Right hindlimb (tissue), 1 donor: ENCODE measurements at places on chromosomes 3 and 15.
A peak's percentile ranks its signal among the peaks of the same experiment; 100 is the strongest.

- no peak for DNase-seq
Measured at GRCh38 chr15:59473226-59473625, 35.2 kb downstream of the FAM81A start.

DNA sequence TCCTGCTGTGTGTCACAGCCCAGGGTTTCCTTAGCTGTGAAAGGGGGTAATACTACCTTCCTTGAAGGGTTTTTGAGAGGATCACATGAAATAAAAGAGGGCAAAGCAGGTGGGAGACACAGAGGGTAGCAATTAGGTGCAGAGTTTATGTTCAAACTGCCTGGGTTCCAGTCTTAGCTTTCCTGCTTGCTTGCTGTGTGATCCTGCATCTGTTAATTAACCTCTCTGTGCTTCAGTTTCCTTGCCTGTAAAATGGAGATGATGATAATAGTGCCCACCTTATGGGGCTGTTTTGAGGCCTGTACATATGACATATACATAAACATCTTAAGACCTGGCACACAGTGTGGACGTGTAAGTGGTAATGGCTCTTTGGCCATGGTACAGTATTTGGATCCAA lies 35.0 kb downstream of the SPSB4 start:
- no peak for DNase-seq

- no peak for DNase-seq
Measured at GRCh38 chr3:141336672-141337522, 31.4 kb upstream of the ZBTB38 start.

GRCh38 chr3:133843634-133844033 lies 38.0 kb downstream of the SRPRB start:
- no peak for DNase-seq

DNA sequence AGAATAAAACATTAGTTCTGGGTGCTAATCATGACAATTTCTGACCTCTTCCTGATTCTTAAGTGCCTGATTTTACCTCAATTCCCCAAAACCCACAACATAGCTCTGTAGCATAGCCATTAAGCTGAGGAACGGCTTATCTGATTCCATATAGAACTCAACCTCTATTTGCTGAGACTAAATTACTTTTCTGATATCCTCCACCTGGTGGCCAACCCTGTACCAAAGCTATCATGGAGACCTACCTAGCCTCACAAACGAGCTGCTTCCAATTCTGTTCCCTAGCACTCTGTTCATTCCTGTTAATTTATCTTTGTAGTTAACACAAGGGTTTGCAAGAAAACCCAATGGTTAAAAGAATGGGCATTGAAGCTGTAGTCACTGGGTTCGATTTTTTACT lies 245.2 kb downstream of the PLOD2 start:
- no peak for DNase-seq

- DNase-seq, result peak; percentile 48
Measured at GRCh38 chr3:12193485-12194165, 34.9 kb upstream of the TIMP4 start.

GRCh38 chr3:194573680-194574437 lies 59.4 kb downstream of the TMEM44 start:
- DNase-seq, result peak; percentile 41

- no peak for DNase-seq
Measured at GRCh38 chr3:72436863-72437592, 411.2 kb downstream of the SHQ1 start.

DNA sequence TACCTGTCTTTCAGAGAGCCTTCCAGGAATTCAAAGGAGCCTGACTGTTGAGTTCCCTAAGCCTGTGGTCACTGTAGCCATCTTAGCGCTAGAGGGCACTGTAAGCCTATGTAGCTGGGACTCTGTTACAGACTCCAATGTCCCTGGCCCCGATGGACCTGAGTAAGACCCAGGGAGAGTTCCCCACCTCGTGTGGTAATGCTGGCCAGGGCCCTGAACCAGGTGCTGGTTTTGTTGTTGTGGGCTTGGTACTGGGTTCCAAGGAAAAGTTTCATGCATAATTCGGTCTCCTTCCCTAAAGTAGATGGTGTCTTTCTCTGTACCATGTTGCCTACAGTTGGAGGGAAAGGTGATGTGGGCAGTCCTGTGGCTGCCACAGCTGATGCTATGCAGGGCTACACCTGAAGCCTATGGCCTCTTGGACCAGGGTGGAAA lies 32.4 kb downstream of the CDAN1 start:
- peak; percentile 43 for DNase-seq

GRCh38 chr15:41914411-41914810 lies 20.6 kb upstream of the SPTBN5 start:
- DNase-seq, result no peak

DNA sequence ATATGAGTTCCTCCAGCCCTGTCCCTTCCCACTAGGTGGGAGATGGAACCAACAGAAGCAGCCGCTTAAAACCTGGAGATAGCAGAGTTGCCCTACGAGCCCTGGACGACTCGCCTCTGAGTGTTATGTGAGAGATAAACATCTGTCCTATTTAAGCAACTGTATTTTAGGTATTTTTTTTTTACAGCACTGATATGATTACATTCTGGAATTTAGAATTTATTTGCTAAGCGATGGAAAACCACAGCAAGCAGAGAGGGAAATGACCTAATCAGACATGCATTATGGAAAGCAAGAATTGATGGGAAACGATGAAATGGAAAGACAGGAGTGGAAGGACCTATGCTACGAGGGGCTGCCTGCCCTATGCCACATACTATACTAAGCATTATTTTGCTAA lies 379.0 kb upstream of the IL12A start:
- DNase-seq, result no peak

- no peak for DNase-seq
Measured at GRCh38 chr3:24972491-24972890, 455.6 kb upstream of the RARB start.

DNA sequence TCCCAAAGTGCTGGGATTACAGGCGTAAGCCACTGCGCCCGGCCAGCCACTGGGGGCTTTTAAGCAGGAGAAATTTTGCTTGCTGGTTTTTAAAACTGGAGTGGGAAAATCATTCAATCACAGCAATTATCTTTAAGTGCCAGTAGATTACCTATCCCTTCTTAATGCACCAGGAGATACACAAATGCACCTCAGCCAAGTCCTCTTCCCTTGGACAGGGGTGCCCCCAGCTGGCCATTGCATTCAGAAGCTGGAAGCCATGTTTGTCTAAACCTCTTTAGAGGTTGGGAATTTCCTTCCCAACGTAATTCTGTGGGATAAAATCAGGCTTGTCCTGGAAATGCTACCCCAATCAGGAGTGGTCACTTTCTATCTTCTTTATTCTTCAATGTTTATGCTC lies 26.6 kb downstream of the MIX23 start:
- no peak for DNase-seq

DNA sequence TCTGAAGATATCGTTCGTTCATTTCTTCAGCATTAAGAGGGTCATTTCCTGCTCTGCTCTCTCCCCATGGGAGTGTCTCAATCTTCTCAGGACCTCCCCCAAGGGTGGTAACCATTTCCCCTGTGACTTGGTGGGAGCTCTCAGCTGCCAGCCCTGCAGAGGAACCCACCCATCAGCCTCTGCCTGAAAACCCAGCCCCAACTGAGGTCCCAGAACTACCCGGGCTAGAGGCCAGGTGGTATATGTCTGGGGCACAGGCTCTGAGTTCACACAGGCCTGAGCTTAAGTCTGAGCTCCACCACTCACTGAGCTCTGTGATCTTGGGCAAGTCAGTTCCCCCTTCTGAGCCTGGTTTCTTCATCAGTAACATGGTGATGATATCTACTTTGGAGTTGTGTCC lies 10.0 kb upstream of the ATP2B2 start:
- DNase-seq, result peak; percentile 8

- DNase-seq, result no peak
Measured at GRCh38 chr3:195699388-195699771, 21.4 kb upstream of the MUC20 start.

GRCh38 chr15:92869263-92869940 lies 30.7 kb upstream of the CHD2 start:
- no peak for DNase-seq
